Stimulated activated CD4-positive, alpha-beta T cell treated with anti-CD3 and anti-CD28 coated beads, Interleukin-1b, Interleukin-23, amount 100 ng/mL, for 4 hours (primary cell): ENCODE measurements at places on chromosomes 7 and 10.

DNA sequence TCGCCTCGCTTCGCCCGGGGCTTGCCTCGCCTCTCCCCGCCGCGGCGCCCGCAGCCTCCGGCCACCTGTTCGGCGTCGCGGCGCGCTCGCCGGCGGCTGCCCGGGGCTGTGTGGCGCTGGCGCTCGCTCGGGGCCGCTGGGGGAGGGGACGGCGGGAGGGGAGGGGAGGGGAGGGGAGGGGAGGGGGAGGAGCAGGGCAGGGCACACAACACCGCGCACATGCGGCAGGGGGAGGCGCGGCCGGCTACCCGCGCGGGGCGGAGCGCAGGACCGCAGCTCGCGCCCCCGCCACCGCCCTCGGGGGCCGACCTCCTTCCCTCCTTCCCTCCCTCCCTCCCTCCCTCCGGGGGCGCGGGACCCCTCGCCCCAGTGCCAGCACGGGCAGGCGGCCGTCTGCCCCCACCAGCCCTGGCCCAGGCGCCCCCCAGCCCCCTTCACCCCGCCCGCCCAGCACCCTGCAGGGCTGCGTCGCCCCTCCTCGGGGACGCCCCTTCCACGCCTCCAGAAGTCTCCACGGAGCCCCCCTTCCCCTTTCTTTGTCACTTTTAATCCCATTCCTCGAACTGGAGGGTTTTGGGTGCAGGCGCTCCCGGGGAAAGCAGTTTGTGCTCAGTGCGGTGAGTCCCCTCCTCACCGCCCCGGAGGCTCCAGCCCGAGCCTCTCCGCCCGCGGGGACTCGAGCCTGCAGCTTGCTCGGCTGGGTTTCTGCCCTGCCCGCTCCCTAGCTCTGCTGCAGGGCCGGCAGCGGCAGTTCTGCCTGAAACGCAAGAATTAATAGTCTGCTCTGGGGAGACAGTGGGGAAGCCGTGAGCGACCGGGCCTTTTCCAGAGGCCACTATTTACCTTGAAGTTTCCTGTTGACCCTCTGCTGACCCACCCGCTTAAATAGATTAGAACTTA lies at the start of gene PARD3:
Gene PARD3, minus strand, starts transcription at position 112 of the 900 bp plus-strand sequence. CDS start 301 bp downstream, outside the sequence.
- DNase-seq, result no peak

DNA sequence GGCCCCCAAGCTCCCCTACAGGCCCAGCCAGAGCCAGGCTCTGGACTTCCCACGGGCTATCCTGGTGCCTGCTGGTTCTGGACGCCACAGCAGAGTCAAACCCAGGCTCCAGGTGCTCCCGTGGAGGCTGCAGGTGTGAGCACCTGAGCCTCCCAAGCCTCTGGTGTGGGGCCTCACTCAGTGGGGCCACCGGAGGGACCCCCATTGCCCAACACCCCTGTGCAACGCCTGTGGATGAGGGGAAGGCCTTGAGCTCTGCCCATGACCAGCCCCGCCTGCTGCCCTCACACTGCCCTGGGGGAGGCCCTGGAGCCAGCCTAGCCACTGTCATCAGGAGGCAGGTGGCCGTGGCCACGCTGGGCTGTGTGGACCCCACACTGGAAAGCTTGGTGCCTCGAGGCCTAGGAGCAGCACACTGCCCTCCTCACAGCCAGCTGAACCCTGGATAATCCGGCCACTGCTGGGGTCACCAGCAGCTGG lies 229.3 kb downstream of the MAD1L1 start:
- no peak for DNase-seq

DNA sequence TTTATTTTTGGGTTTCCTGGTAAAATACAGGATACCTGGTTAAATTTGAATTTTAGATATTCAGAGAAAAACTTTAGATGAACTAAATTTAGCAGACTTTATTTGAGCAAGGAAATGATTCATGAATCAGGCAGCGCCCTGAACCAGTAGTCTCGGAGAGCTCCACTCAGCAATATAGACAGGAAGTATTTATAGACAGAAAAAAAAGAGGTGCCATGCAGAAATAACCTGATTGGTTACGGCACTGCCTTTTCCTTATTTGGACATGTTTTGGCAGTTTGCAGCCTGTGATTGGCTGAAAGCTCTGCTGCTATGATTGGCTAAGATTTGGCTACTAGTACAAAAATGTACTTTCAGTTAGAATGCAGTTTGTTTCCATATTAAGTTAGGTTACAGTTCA lies 198.3 kb upstream of the DKK1 start:
- DNase-seq, result no peak

DNA sequence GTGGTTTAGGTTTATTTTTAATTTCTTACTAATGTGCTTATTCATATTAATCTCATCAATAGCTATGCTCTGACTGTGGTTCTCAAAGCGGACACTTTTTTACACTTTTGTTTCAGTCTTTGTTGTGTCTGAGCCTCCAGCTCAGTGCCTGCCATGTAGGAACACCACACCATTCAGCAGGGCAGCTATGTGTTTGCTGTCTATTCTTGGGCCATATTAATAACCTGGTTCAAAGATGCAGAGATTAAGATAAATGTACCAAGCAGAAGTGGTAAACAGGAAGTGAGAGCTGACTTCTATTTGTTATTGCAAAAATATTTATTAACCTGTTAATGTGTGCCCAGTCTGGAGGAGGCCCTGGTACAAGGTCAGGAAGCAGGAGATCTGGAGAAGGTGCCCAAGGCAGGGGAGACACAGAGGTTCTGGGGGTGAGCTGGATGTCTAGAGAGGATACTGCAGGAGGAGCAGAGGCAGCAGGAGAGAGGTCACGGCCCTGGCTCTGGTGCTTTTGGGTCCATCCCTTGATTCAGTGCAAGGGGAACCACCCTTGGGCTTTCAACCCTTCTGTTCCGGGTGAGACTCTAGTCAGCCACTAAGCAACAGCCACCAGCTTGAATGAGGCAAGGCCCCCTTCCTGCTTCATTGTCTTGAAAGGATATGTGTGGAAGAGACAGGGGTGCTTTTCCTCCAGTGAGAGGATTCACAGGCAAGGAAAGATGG lies 1.9 kb downstream of the TBXAS1 start:
- no peak for DNase-seq

- DNase-seq, result no peak
These were observed 80.5 kb downstream of the RBM33 start for GRCh38 chr7:155725006-155725355.

- no peak for DNase-seq
These were observed 27.7 kb upstream of the PRKAR1B start for GRCh38 chr7:754531-755412.

- no peak for DNase-seq
These were observed 4.0 kb upstream of the GCK start for GRCh38 chr7:44193011-44193802.

DNA sequence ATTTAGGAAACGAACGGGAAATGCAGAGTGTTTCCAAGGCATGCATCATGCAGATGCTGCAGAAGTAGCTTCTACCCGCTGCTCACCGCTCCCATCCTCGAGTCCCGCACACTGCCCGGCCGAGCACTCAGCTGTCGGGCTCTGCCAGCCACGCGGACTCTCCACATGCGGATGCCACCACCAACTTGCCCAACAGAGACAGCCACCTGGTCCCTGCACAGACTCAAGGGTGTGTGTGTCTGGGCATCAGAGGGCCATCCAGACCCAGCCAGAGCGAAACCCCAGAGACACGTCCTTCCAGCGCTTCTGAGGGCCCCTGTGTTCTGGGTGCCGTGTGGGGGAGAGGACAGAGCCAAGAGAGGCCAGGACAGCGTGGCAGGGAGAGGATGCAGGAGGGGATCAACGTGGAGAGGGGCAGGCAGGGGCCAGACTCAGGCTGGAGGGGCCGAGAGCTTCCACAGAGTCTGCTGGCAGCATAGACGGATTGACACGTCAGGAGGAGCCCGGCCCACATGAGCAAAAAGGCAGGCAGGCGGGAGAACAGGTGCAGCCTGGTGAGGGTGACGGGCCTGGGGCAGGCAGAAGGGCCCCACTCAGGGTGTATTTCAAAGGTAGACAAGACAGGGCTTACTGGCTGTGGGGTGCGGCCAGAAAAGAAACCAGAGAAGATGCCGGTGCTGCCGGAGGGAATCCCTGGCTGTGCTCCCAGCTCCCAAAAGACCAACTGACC lies 18.3 kb downstream of the GPER1 start:
- no peak for DNase-seq

DNA sequence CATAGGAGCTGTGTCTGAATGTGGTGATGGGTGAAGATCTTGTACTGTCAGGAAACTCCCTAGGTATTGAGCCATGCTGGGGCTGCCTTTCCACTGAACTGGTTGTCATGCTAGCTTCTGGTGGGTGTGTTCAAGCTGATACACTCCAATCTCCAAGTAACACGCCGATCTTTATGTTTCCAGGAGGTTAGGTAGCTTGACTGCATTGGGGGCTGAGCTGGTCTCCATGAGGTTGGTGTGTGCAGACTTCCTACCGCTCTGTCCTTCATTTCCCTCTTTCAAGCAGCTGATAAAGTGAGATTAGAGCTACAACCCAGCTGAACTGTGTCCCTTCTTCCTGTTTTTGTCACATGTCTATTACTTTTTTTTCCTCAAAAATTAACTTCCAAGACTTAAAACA lies 265.5 kb downstream of the ANKRD30A start:
- no peak for DNase-seq

DNA sequence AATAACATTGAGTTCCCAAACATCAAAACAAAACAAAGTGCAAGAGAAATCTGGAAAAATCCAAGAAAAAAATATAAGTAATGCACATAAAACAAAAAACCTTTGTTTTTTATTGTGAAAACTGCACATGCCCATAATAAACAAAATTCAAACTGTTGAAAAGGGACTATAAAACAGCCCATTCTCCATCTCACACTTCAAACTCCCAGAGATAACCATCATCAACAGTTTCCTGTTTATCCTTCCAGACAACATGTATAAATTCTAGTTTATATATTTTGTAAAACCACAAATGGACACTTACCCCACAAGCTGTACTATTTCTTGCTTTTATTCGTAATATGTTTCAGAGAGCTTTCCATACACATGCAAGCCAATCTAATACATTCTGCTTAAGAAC lies 79.3 kb downstream of the DPY19L1 start:
- no peak for DNase-seq

DNA sequence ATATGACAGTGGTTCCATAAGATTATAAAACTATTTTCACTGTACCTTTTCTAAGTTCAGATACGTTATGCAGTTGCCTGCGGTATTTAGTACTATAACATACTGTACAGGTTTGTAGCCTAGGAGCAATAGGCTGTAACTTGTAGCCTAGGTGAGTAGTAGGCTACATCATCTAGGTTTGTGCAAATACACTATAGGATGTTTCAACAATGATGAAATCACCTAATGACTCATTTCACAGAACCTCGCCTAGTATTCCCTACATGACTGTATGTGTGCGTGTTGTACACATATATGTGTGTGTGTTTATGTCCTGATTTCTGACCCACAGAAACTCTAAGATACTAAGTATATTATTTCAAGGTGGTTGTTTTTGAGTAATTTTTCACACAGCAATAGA lies 139.0 kb downstream of the HERPUD2 start:
- DNase-seq, result no peak
